ENCODE measurements at places on chromosomes 13 and 19.

DNA sequence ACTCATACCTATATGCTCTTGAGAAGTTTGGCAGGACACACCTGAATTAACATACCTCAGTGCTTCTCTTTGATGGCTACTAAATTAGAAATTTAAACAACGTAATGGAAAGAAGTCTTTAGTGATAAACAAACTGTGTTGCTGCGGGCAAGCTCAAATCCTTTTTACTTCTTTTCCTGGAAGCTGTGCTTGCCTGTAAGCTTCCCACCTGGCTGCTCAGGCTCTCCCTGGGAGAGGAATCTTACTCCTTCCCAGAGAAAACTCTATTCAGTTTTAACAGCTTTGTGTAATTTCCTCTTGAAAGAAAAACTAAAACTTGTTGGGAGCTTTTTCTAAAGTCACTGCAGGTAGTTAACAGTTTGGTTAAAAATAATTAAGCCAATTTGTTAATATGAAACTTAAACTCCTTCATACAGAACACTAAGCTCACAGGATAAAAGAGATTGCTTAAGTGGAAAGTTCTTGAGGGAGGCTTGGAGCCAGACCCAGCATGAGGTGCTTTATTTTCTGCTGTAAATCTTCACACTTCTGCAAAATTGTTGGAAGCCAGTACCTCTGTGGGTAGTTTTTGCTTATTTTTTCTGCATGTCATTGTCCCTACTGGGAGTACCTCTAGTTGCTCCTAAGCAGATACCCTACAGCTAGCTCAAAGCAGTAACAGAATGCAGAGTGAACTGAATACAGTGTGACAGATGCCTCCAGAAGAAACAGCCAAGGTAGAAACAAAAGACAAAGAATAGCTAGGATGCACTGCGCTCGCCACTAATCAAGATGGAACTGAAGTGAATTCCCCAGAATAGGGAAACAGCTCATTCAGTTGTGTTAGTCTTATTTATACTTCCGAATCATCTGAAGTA is 1253.0 kb downstream of the PCDH17 start:
- DNase-seq: no peak

- no peak for DNase-seq
Observed at GRCh38 chr19:13152356-13152973, 2.3 kb downstream of the IER2 start.

DNA sequence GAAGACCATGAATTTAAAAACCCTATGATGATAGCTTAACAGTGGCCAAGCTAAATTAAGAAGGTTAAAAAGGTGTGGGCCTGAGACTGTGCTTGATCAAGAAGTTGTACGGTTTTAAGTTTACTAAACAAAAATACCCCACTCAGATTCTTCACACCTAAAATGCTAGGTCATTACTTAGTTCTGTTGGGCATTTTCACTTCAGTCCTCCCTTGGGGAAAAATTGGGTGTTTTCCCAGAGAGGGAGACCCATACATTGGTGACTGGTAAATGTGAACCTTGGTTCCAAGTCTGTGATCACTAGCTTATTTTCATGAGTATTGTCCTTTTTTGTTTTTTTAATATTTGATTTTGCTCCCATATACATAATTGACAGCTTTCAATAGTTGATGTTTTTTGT is 44.4 kb downstream of the MTUS2 start:
- DNase-seq: no peak

GRCh38 chr13:45195421-45195820 is 5.4 kb downstream of the KCTD4 start:
- DNase-seq: no peak

DNA sequence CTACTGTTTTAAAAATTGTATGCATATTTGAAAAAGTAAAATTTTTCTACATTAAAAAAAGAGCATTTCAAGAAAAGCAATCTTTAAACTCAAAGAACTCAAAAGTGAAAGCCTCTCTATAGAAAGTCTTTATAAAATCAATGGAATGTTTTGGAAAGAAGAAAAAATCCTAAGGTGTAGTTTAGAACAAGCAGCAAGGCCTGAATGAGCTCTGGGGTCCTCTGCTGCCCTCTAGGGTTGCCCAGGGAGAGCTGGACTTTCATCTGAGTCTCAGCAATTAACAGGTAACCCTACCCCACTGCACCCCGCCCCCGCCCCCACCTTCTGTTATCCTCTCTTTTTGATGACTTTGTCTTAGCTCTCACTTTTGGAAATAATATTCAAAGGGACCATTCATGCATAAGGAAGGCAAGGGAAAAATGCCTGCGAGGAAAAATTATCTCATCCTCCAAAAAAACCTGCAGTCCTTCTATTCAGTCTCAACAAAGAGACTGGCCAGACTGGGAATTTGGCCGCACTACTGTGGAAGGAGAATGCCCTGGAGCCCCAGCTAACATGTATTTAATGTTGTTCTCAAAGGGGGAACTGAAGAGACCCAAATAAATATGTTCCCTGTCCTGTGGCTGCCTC is 24.1 kb downstream of the SLC25A30 start:
- no peak for DNase-seq

- no peak for DNase-seq
Observed at GRCh38 chr19:28610731-28611130, 602.2 kb downstream of the UQCRFS1 start.

GRCh38 chr13:77345150-77345780 is 18.4 kb upstream of the MYCBP2 start:
- DNase-seq: no peak

GRCh38 chr19:13799669-13800068 is 4.4 kb downstream of the ZSWIM4 start:
- DNase-seq: no peak

GRCh38 chr13:19845758-19846157 is 17.7 kb downstream of the ZMYM5 start:
- DNase-seq: no peak

DNA sequence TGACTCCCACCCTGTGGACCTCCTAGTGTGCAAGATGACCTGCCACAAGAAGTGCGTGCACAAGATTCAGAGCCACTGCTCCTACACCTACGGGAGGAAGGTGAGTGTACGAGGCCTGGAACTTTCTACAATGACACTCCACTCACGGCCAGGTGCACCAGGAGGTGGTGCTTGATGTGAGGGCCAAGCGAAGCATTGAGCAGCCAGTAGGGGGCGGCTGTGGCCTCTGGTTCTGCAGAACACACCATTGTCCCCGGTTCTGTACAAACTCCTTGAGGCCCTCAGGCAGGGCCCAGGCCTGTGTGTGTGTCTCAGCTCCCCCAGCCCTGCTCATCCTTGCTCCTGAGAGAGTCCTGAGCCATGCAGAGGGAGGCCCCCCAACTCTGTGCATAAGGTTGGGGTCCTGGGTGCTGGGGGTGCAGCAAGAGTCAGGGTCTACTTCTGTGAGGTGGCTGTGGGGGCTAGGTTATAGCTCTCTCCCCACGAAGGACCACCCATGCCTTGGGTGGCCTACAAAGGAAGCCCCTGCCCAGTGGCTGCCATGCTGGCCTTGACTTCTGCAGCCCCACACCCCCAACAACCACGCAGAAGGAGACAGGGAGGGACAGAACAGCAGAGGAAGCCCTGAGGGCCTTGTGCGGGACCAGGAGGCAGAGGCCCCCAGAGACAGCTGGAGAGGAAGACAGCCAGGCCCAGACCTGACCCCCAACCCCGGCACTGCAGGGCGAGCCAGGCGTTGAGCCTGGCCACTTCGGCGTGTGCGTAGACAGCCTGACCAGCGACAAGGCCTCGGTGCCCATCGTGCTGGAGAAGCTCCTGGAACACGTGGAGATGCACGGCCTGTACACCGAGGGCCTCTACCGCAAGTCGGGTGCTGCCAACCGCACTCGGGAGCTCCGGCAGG is 9.7 kb upstream of the USE1 start:
- DNase-seq: no peak

GRCh38 chr13:111401755-111402154 is 81.3 kb downstream of the TEX29 start:
- DNase-seq: no peak

- DNase-seq: no peak
Observed at GRCh38 chr19:23776507-23777205, 18.0 kb upstream of the ZNF681 start.

GRCh38 chr19:58516246-58516836 is 3.3 kb downstream of the ZBTB45 start:
- no peak for DNase-seq

DNA sequence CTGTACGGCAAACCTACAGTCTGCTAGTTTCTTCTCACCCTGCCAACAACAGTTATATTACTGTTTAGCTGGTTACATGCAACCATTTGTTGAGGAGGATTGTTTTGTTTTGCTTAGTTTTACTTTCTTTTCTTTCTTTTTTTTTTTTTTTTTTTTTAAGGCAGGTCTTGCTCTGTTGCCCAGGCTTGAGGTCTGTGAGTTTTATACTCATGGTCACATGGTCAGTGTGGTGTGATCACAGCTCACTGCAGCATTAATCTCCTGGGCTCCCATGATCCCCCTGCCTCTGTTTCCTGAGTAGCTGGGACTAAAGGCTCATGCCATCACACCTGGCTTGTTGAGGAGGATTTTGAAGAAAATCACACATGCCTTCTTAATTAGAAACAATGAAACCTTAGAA is 505.6 kb downstream of the GPC5 start:
- DNase-seq: no peak

- no peak for DNase-seq
Observed at GRCh38 chr13:20197361-20197834, 4.7 kb upstream of the GJB2 start.

GRCh38 chr13:42981853-42982252 is 10.2 kb downstream of the EPSTI1 start:
- no peak for DNase-seq

- DNase-seq: no peak
Observed at GRCh38 chr19:57934820-57935665, at the start of gene ZNF418. Gene ZNF418, minus strand, starts transcription at chr19:57935402. Its CDS starts 1,580 bp downstream, at chr19:57933822.

DNA sequence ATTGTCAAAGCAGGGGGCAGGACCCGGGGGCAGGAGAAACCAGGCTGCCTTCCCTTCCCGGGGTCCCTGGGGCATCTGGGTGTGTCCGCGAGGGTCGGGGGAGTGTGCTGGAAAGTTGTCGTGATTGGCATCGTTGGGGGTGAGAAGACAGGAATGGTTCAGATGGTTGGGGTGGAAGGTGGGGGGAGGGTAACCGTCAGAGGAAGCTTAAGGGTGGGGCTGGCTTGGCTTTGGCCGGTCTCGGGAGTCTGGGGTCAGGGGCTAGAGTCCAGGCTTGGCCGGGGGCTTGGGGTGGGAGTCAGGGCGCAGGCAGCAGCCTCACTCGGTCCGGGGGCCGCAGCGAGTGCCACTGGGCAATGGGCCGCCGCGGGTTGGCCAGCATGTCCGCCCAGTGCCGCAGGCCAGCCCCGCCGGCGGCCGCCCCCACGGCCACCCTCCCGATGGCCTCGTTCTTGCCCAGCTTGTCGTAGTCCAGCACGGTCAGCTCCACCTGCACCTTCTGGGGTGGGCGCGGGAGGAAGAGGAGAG is 6.8 kb upstream of the DNAAF3 start:
- DNase-seq: no peak

DNA sequence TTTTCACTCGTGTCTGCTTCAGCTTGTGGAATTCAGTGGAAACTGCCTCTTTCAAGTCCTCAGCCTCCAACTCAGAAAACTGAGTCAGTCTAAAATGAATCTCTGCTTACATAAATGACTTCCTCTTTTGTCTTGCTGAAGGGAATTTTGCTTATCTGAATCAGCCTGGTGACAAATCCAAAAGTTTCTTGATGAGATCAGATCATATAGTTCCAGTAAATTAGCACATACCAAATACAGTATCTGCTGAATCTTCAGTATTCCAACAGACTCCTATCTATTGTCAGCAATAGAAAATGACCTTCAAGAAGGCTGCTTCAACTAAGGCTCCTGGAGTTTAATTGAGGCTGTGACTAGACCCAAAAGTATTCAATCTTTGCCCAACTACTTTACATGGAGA is 290.0 kb downstream of the MZT1 start:
- DNase-seq: no peak

- no peak for DNase-seq
Observed at GRCh38 chr19:41694196-41694595, 6.1 kb upstream of the CEACAM7 start.

- DNase-seq: no peak
Observed at GRCh38 chr13:80603351-80603750, 262.4 kb upstream of the SPRY2 start.

GRCh38 chr13:29877456-29878078 is 27.1 kb upstream of the UBL3 start:
- DNase-seq: no peak

- no peak for DNase-seq
Observed at GRCh38 chr13:74641586-74641985, 507.4 kb upstream of the KLF12 start.

DNA sequence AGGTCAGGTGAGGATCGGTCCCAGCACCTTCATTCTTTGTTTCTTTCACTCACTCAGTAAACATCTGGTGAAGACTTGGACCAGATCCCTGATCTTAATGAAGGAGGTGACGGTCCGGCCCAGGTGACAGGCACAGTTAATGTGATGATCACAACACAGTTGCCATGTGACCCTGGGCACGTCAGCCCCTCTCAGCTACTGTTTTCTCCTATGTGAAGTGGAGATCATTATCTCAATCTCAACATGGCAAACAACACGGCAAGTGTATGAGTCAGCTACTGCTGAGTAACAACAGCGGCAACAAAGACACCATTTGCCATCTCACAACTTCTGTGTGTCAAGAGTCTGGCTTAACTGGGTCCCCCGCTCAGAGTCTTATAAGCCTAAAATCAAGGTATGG is 74.6 kb downstream of the GNG7 start:
- DNase-seq: no peak

DNA sequence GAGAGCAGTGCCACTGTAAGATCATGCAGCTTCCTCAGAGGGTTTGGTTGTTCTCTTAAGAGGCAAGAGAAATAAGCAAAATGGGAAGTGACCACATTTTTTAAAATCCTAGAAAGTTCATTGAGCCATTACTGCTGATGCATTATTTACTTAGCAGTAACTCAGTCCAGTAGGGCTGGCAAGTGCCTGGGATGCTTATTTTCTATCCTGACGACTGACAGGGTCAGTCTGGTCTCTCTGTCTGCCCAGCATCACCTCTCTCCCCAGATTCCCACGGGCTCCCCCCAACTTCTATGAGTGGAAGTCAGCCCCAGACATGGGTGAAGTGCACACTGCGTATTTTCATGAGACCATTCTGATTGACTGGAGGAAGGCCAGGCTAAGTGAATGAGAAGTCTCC is 10.4 kb downstream of the SHISA2 start:
- DNase-seq: no peak

- no peak for DNase-seq
Observed at GRCh38 chr19:55227241-55228014, 1.1 kb downstream of the TMEM86B start.

- DNase-seq: no peak
Observed at GRCh38 chr19:49119411-49120324, at the start of gene PPFIA3. Gene PPFIA3, plus strand, starts transcription at chr19:49119544. Its CDS starts 8,330 bp downstream, at chr19:49127874.

All from stimulated activated CD4-positive, alpha-beta T cell treated with anti-CD3 and anti-CD28 coated beads, TNF-alpha, amount 100 ng/mL, for 24 hours (primary cell).